Activated naive CD4-positive, alpha-beta T cell treated with anti-CD3 and anti-CD28 coated beads, Interleukin-2, amount 50 U/mL, for 72 hours (primary cell): ENCODE measurements at places on chromosomes 7 and 10. TPM values are rescaled to one million over a fixed set of nuclear protein-coding genes. Genes with fewer than 3 reads are reported as not detected.

DNA sequence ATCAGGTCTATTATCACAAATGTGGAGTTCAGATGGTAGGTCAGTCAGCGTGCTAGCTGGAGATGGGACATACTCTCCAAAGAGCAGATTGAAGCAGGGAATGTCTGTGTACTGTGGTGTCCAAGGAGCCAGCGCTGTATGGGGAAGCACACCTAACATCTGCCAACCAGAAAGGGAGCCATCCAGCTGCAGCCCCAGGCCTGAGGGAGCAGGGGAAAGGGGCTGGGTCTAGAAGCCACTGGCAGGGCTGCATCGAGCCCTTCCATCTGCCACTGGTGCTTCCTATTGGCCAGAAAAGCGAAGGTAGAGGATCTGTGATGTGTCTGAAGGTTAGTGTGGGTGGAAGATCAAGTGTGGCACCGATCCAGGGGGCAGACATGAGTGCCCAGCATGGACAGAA is 8.0 kb upstream of the RAMP3 start:
- no peak for DNase-seq

DNA sequence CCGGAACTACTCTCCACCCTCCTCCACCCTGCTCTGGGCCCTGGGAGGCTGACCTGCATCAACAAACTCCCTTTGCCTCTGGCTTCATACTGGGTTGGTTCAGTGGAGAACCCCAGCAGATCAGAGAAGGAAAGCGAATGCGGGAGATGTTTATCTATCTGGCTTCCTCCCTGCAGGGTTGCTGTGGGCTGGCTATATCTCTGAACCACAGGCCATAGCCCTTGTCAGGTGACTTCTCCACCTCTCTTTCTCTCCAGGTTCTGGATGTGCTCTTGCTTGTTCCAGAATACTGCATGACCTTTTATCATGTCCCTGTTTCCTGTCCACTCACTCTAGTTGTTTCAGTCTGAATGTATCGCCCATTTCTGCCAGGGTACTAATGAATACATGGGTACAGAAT is 51.7 kb upstream of the IFRD1 start:
- no peak for DNase-seq

- no peak for DNase-seq
These were observed 63.5 kb upstream of the VKORC1L1 start for GRCh38 chr7:65809259-65809981.

DNA sequence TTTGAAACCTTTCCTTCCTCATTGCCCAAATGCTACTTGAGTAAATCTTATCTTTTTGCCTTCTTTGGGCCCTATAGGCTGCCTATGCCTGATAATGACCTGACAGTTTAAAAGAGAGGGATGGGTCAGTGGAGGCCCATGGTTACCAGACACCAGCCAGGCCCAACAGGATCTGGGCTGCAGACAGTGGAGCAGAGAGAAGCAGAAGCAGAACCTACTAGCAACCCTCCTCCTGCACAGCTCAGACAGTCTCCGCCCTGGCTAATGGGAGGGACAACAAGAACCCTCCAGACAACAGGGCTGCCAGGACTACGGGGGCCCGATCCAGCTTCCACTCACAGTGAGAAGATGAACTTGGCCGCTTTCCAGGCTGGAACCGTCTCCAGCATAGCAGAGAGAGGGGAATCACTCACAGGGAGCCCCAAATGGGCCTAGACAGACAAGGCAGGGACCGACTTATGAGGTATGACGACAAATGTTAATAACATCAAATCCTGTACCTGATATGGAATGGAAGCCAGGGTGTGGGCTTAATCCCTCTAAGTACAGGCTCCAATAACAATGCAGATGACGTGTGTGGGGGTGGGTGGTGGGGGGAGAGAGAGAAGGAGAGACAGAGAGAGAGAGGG is 31.7 kb upstream of the DGKI start:
- no peak for DNase-seq

DNA sequence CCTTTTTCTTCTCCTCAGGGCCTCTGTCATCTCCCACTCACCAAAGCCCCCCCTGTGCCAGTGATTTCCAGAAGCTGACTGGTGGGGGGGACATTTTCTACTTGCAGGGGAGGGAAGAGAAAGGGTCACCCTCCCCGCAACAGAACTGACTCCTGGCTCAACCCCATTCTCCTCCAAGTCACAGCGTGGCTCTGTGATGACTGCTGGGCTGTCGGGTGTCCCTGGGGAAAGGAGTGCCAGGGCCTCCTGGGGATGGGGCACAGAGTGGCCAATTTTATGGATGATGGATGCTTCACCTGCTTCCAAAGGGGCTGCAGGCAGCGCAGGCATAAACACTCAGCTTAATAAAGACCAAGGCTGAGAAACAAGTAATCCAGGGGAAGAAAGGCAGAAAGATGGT is 523.0 kb downstream of the PTPRN2 start:
- no peak for DNase-seq

- DNase-seq: no peak
These were observed 21.3 kb downstream of the CYCS start for GRCh38 chr7:25103773-25104172.

- no peak for DNase-seq
These were observed 58.2 kb upstream of the MSRB2 start for GRCh38 chr10:23037152-23037551.

DNA sequence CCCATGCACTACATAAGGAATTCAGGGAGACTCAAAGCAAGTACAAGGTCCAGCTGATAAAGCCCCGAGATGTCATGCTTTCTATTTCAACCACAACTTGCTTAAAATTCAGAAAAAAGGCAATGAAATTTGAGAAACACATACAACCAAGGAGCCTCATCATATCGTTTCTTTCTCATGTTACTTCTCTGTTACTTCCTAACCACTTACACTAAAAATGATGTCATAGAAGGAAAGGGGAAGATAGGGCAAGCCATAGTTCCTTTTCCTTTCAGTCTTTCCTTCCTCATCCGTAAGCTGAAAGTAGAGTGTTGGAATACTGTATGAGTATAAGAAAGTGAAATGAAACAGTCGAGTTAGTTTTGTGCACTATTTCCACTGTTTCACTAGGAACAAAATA is 27.9 kb upstream of the CDK14 start:
- no peak for DNase-seq

DNA sequence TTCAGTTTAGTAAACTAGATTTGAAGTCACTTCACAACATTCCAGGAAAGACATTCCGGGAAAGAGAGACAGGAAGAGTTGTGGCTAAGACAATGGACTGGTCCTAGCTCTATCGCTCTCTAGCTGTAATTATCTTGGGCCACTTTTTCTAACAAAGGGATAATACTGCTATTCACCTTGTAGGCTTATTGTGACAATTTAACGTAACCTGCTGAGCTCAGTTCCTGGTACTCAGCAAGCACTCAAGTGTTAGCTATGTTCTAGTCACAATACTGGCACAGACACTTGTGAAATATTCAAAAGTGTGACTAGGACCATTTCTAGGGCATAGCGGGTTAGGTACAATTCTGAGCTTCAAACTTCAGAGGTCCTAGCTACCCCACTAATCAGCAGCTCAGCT is 12.0 kb upstream of the NRCAM start:
- no peak for DNase-seq

DNA sequence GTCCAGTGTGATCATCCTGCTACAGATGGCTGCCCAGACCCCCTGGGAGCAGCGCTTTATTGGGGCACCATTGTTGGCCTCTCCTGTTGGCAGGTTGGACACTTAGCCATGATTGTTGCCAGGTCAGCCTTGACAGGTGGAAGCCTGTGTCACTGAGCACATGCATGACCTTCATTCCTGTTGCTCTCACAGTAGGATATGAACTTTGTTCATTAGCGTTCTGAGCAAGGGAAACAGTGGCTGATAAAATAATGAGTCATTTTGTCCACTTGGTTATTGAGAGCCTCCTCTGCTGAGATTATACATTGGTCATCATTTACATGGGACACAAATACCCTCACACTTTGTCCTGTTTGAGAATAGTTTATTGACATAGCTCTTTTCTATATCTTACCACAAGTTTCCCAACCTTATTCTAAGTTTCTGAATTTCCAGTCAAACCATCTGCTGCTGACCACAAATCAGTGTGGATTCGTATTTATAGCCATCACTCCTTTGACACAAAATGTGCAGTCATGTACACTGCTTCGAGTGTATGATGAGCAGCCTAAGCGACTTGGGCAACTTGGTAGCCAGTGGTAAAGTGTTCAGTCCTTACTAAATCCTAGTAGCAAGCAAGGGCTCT is 102.6 kb downstream of the TPST1 start:
- DNase-seq: no peak

- DNase-seq: no peak
These were observed 24.0 kb upstream of the EIF5AL1 start for GRCh38 chr10:79488336-79488735.

DNA sequence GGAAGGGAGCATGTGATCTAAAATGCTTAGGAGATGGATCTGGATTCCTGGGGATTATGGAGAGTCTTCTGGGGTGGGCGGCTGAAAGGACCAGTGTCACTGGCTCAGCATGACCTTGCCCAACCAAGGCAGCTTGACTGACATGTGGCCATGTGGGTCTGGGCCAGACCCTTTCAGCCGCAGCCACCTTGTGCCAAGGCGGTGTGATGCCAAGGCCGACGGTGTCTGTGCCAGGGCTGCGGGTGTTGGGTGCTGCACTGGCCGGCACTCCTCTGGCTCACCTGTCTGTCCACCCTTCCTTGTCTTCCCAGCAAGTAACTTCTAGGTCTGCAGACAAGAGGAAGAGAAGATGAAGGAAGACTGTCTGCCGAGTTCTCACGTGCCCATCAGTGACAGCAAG is 8.8 kb downstream of the DEPP1 start:
- no peak for DNase-seq

DNA sequence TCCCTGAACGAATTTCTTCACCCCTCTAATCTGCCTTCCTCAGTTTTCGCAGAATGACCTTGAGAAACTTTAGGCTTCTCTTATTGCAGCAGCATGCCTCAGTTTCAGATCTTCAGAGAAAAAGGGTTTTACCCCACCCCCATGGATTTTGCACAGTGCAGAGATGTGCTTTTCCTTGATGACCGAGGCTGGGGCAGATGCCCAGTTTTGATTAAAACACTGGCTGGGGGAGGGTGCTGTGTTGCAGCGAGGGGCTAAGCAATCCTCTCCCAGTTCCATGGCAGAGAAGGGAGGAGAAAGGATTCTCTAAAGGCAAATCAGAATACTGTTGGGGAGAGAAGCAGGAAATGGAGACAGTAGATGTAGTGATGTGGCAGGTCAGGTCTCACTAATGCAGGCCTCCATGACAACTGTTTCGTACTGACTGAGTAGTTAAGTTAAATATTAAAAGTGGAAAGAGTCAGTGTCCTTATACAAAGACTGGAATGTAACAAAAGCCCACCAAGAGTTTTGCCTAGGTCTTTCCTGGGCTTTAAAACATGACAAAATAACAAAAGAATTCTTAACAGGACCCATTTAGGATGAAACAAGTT is 50.8 kb upstream of the PDZD8 start:
- no peak for DNase-seq

- DNase-seq: no peak
These were observed 417.7 kb upstream of the CELF2 start for GRCh38 chr10:10600004-10600403.

DNA sequence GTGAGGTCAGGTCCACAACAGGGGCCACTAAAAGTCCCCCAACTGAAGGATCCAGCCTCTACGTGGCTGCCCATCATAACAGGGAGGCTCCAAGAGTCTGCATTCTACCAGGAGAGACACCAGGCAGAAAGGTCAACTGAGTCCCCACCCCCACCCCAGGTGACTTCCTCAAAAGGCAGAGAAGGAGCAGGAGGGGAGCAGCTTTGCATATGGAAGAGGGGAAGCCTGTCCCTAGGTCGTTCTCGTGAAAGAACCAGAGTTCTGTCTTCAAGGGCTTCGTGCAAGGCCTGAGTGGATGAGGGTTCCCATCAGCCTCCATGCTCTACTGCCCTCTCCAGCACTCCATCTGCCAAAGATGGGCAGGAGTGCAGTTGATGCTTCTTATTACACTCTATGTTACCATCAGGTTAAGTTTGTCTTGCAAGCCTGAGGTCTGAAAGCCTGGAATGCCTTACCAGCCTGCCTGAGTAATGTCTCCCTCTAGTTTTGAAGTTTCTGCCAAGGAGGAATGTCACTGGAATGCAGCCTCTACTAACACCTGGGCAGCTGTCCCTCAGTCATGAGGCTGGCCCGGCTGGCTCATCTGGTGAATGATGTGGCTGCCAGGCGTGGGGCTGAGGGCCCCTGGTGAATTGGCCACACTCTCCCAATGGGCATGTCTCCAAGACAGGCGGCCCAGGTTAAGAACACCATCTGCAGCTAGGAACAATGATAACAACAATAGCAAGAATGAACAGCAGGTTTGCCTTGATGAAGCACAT is 54.3 kb upstream of the SMNDC1 start:
- DNase-seq: no peak

DNA sequence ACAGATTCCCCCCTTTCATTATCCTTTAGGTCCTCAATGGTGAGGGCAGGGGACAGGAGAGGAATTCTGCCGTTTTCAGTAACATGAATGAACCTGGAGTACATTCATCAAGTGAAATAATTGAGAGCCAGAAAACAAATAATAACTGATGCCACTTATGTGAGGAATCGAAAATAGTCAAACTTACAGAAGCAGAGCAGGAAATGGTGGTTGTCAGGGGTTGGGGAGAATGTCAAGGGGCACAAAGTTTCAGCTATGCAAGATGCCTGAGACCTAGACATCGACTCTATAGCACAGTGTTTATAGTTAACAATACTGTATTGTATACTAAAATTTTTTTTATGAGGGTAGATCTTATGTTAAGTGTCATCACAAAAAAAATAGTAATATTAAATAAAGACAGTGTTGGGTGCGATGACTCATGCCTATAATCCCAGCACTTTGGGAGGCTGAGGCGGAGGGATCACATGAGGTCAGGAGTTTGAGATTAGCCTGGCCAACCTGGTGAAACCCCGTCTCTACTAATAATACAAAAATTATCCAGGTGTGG is 1219.8 kb downstream of the GATA3 start:
- DNase-seq: no peak

GRCh38 chr7:107185716-107186115 is 16.9 kb downstream of the HBP1 start:
- DNase-seq: no peak

- no peak for DNase-seq
These were observed 9.1 kb downstream of the PRPS1L1 start for GRCh38 chr7:18018296-18019215.

GRCh38 chr7:108557617-108558016 is 11.9 kb downstream of the THAP5 start:
- DNase-seq: no peak

The HOXA5 gene
- not detected for total RNA-seq

The SFRP4 gene
- not detected for total RNA-seq

The FXYD4 gene
- not detected for total RNA-seq

The FRMD4A gene
- 0.41 TPM for total RNA-seq

The NUTM2D gene
- 0.20 TPM for total RNA-seq
